ENCODE measurements at places on chromosomes 6 and 20.

DNA sequence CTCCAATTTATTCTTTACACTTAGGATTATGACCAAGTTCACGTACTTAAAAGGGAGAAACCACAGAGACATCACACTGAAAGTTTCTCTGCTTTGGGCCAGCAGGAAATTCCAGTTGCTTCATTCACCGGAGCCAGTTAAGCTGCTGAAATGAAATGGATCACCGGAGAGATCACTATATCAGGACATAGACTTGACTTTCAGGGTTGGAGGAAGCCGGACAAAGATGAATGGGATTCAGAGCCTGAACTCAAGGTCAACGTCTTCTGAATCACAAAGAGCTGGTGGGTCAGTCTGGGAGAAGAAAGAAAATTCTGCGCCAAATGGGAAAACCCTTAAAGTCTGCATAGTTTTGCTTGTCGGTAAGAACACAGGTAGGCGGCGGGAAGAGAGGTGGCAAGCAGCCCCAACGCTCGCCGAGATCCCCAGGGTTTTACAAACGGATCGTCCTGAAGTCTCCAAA lies 81.9 kb upstream of the CCDC28A start:
- H3K36me3 ChIP-seq, result no peaks in the 10 kb centered on the region
- peak overlapping the region; percentile 87 for H3K4me3 ChIP-seq
- peaks cover 11% of the 10 kb centered on the region for H3K4me1 ChIP-seq

GRCh38 chr20:57004951-57005933 lies 261.2 kb downstream of the BMP7 start:
- peak overlapping the region; percentile 71 for H3K27ac ChIP-seq
- no peaks in the 10 kb centered on the region for H3K36me3 ChIP-seq
- peaks cover 45% of the 10 kb centered on the region for H3K4me1 ChIP-seq
- H3K27me3 ChIP-seq, result no peaks in the 10 kb centered on the region
- H3K4me3 ChIP-seq, result no peak overlapping the region
- no peak for DNase-seq

GRCh38 chr6:145086197-145086596 lies 649.1 kb downstream of the EPM2A start:
- no peak for DNase-seq
- H3K4me1 ChIP-seq, result no peaks in the 10 kb centered on the region
- H3K36me3 ChIP-seq, result no peaks in the 10 kb centered on the region
- no peak overlapping the region for H3K4me3 ChIP-seq
- peaks cover 1% of the 10 kb centered on the region for H3K27me3 ChIP-seq

DNA sequence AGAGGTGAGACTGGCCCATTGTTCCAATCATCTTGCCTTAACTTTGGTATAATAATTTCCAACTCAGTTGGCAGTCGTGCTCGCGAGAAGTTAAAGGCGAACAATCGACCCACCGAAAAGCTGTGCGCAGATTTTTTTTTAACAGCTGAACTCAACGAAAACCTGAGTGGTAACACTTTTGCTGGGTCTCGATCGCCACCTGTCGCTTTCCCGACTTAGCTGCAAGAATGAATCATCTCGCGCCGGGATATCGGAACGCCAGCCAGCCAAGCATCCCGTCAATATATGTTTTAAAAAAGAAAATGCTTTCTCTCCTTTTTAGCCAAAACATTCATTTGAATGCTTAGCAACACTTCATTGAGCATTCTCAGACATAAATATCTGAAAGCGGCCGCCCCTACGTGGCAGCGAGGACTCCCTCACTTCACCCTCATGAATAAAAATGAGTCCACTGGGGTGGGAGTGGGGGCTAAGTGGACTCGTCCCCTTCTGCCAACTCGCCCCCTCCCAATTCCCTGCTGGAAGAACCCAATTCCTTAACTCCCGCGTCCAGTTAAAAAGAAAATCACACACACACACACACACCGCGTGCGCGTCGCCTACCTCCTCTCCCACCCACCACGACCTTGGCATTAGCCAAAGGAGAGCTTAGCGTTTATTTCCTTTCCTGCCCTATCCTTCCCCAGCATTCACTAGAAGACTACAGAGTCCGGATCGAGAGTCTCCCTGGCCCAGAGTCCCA lies 1.5 kb downstream of the COL12A1 start:
- H3K4me1 ChIP-seq, result peaks cover 62% of the 10 kb centered on the region
- DNase-seq, result no peak
- no peak overlapping the region for H3K27ac ChIP-seq
- peak overlapping the region; percentile 76 for H3K4me3 ChIP-seq
- no peaks in the 10 kb centered on the region for H3K36me3 ChIP-seq
- H3K27me3 ChIP-seq, result peaks cover 86% of the 10 kb centered on the region

DNA sequence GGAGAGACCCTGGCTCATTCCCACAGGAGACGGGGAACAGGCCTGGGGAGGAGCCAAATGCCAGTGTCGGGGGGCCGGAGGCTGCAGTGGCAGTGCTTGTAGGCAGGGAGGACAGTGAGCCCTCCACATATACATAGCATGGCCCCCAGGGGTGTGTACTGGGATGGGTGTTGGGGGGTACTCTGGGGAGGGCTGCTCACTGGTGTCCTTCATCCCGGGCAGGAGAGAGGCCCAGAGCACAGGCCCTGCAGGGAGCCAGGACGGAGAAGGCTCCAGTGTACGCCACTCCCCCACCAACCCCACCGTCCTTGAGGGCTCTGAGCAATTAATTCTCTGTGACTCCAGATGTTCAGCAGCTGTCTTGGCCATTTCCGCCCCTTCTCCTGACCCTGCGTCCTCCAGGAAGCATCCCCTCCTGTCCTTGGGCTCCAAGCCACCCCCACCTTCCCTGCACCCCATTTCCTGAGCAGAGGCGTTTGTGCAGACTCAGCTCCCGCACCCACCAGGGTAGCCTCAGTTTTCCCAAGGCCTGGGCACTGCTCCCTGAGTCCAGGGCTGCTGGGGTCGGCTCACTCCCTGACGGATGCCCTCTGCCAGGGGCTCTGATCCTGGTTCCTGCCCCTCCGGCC lies 3.4 kb upstream of the ABHD16B start:
- peak overlapping the region; percentile 76 for H3K27ac ChIP-seq
- H3K36me3 ChIP-seq, result peaks cover 5% of the 10 kb centered on the region
- H3K4me1 ChIP-seq, result peaks cover 30% of the 10 kb centered on the region
- H3K27me3 ChIP-seq, result no peaks in the 10 kb centered on the region
- DNase-seq, result no peak
- H3K4me3 ChIP-seq, result no peak overlapping the region

- H3K27ac ChIP-seq, result peak overlapping the region; percentile 89
- DNase-seq, result no peak
- peaks cover 5% of the 10 kb centered on the region for H3K36me3 ChIP-seq
- H3K4me3 ChIP-seq, result no peak overlapping the region
These were observed 119.9 kb downstream of the SULF2 start for GRCh38 chr20:47665221-47665991.

DNA sequence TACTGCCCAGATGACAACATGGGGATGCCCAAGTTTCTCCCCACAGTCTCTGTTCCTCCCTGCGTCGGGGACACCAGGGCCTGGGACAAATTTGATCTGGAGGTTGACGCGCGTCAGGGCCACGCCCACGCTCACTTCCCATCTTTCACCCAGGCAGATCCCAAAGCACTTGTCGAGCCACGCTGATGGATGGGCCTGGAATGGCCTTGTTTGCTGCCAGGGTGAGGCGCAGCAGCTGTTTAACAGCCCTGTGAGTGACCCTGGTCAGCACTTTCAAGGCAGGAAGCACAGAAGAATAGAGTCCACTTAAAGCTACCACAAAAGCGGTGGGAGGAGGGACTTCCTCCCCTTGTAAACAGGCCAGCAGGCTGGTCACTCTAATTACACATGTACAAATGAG lies 324.7 kb upstream of the JARID2 start:
- peaks cover 17% of the 10 kb centered on the region for H3K27me3 ChIP-seq
- no peak overlapping the region for H3K4me3 ChIP-seq
- DNase-seq, result no peak
- no peak overlapping the region for H3K27ac ChIP-seq

Measured in mesothelial cell of epicardium (in vitro differentiated cells).